ENCODE measurements at places on chromosomes 2 and 18.

GRCh38 chr2:47645246-47645645 lies 137.7 kb upstream of the MSH6 start:
- no peak for DNase-seq

GRCh38 chr2:11203480-11203879 lies 48.2 kb downstream of the SLC66A3 start:
- DNase-seq, result no peak

DNA sequence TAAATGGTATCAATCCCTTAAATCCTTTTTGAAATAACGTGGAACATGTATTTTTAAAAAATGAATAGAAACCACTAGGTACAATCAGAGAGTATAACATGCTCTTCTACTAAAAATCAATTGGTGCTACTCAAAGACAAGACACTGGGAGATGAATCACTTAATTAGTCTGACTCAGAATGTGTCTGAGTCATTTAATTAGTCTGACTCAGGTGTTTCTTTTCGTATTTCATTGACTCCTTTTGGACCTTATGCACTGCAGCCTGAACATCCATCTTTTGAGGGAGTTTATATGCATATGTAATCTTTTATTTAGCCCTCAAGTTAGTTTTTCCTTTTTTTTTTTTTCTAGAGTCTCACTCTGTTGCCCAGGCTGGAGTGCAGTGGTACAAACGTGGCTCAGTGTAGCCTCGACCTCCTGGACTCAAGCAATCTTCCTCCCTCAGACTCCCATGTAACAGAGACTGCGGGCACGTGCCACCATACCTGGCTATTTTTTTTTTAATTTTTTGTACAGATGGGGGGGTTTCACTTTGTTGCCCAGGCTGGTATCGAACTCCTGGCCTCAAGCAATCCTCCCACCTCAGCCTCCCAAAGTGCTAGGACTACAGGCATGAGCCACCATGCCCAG lies 26.5 kb downstream of the PPP4R3B start:
- DNase-seq, result no peak

DNA sequence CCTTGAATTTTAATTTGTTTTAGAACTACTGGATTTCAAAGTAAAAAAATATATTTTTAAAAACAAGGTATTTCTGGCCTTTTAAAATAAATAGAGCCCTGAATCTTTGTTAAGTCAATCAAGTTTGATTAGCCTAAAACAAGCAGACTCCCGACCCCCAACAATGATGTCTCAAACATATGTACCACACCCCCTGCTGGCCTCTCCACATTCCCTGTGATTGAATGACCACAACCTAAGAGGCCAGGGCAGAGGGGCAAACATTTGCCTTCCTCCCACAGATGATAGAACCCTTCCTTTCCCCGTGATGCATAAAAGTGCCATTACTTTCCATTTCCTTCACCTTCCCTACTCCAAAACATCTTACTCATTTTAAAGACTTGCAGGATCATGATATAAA lies 130.9 kb downstream of the STK39 start:
- no peak for DNase-seq

DNA sequence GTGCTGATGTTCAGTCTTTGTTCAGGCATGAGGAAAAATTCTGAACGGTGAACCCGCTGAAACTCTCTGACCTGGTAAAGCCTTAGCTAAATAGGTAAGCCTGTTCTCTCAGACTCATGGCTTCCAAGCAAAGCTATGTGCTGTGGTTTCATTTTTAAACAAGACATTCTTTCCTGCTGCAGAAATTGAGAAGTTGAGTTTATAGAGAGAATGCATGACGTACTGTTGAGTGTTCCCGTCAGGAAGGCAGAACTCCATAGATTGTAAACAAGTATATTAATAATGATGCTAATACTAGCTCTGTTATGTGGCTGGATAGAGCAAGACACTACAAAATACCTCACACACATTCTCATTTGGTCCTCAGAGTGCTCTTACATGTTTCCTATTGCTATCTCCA lies 424.0 kb upstream of the CRIM1 start:
- no peak for DNase-seq

DNA sequence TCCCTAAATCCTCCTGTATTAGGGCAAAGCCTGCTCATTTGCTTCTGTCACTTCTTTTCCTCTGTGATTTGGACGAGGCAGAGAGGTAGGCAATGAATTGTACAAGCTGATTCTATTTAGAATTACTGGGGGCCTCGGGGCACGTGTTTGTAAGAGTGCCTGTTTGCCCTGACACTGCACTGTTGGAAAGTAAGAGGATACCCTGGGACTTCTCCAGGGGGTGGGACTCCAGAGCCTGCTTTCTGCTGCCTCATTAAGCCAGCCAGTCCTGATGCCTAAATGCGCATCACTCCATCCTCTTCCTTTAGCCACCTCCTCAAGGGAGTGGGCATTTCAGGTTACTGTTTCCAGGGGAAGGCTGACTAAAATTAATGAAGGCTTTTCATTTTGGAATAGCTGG lies 134.3 kb downstream of the TDRD15 start:
- no peak for DNase-seq

GRCh38 chr2:134988994-134989605 lies 58.1 kb downstream of the MAP3K19 start:
- peak; percentile 63 for DNase-seq

GRCh38 chr2:148568597-148568996 lies 76.0 kb upstream of the EPC2 start:
- no peak for DNase-seq

DNA sequence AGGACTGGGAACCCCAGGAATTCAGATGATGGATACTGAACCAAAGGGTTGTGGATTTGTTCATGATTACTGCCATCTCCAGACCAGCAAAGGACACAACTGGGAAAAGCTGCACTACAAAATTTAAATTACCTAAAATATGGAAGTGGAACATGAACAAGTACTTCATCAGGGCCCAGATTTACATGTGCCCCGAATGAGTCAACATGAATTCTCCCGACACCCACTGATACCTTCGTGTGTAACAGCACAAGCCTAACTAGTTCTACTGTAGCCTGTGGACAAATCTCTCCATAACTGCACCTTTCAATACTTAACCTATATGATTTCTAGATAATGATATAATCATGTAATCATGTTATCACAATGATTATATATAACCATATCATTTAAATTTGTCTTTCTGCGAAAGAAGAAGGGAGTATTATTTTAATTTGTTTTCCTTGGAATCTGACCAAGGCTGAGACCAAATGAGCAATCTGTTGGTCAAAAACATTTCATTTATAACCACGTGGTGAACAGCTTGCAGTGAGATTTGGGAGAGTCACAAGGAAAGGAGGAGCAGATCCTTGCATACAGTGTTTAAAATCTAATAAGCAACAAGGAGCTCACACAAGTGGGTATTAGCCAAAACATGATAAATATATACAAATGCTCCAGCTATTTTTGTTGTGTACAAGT lies 70.5 kb downstream of the CACNB4 start:
- DNase-seq, result peak; percentile 79

- peak; percentile 77 for DNase-seq
These were observed 10.5 kb downstream of the C1QL2 start for GRCh38 chr2:119147776-119148715.

- DNase-seq, result peak; percentile 96
These were observed at the start of gene ZSWIM2 for GRCh38 chr2:186848873-186849578. TSS of gene ZSWIM2 (minus strand) at chr2:186849170. CDS start at chr2:186849130, 40 bp downstream.

GRCh38 chr18:13615432-13615861 lies 110.9 kb downstream of the FAM210A start:
- no peak for DNase-seq

DNA sequence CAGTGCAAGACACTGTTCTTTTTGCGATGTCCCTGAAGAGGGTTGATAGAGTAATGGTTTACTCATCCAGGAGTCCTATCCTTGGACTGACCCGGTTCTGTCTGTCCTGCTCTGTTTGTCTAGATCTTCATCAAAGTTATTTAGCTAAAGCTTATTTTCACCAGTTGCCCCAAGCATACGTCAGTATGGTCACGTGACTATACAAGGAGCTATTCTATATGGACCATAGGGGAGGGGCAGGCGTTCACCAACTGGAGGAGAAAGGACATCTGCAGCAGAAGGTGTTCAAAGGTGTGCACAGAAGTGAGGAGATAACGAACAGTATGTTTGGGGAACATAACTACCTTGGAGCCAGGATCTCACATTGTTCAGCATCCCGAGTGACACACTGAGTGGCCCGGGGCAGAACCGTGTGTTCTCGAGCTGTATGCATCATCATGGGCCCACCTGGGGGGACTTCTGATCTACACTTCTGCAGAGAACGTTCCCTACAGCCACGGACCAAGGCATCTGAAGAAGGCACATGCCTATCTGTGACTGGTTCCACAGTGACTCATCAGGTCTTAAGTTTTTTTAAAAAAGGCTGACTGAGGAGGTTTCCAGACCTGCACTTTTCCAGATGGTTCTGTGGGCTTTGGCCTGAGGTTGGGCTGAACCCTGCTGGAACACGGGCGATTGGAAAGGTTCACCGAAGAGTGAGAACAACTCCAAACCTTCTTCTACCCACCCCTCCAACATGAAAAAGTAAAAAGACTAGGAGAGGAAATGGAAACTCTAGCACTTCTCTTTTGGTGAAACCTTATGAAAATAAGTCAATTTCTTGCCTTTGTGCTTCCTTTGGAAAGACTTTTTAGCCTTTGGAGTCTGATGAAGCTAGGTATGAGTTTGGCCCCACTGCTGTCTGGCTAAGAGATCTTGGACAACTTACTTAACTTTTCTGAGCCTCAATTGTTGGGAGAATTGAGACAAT lies 68.6 kb upstream of the YWHAQ start:
- DNase-seq, result no peak

DNA sequence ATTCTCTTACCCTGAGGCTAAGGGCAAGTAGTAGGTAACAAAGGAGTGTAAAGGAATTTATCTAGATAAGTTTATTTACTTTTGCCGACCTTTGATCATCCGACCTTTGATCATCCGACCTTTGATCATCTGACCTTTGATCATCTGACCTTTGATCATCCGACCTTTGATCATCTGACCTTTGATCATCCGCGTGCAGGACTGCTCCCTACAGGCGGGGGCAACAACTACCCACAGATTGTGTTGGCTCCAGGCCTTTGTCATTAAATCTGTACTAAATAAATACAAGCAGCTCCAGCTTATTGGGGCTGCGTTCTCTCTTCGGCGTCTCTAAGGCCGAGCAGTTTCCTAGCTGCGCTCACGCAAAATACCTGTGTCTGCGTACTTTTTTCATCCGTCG lies 56.6 kb downstream of the ZNF638 start:
- no peak for DNase-seq

DNA sequence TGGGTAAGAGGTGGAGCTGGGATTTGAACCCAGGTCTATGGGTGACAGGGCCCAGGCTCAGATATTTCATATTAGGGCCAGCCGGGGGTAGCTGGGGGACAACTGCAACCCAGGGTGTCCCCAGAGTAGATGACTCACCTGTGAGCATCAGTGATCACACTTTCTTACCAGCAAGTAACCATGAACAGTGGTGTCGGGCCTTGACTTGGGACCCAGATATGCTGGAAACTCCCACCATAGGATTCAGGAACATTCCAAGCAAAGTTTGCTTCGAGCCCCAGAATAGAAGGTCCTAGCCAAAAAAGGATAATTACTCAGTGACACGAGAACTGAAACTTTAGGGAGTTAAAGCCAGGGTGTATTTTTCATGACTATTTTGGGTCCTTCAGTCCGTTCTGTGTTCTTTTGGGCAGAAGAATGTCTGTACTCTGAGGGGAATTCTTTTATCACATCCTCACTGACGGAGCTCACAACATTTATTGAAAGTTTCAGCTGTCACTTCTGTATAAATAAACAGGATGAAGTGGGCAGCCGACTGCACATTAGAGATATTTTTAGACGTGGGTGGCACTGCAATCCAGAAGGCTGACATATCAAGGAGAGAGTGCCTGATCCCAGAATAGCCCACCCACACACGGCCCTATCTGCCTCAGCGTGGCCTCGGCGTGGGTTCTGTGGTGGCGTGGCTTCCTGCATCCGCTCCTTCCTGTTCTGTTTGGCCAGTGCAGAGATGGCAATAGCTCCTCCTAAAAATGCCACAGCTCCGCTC lies 45.6 kb downstream of the RAMP1 start:
- no peak for DNase-seq

DNA sequence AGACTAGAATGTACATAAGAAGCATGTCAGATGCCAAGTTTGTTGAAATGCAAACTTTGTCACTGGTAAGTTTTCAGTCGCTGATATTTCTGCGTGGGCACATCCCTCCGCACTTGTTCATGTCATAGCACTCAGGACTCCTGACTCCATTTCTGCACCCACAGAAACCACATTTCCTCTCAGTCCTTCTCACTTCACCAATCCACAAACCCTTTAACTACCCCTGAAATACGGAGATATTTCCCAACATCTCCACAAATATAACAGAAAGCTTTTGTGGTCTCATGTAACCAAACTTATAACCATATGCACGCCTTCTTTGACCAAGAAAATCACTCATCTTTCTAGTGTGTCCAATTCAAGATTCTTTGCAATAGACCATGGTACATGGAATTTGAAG lies 276.9 kb upstream of the ERBB4 start:
- no peak for DNase-seq

GRCh38 chr2:225052703-225053102 lies 10.4 kb upstream of the DOCK10 start:
- DNase-seq, result no peak

DNA sequence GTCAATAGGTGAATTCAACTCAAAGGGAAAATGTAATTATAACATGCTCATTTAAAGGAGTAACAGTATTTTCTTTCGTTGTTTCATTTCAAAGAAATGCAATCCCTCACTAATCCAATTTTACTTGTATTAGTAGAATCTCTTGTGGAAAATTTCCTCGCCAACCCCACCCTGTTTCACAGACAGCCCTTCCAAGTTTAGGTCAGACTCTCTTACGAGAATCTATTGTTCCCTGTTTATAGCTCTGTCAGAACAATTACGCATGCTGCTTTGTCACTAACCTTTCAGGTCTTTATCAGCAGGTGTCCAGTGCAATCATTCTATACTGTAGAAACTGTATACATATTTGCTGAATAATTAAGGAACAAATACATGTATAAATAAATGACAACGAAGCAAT lies 657.8 kb upstream of the LINC00305 start:
- DNase-seq, result peak; percentile 6
